Stimulated activated CD4-positive, alpha-beta T cell treated with anti-CD3 and anti-CD28 coated beads, Interleukin-2, amount 100 ng/mL, for 48 hours (primary cell): ENCODE measurements at places on chromosomes 1 and 21.

DNA sequence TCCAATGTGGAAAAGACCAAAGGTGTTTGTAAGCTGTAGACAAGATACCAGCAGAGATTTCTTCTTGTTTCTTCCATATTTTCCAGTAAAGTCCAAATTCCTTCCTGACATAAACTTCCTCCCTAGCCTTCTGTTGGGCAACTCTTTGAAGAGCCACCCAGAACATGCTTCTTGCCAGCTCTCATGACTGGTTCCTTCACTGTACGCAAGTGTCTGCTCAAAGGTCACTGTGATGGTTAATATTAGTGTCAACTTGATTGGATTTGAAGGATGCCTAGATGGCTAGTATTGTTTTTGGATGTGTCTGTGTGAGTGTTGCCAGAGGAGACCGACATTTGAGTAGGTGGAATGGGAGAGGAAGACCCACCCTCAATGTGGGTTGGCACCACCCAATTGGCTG lies 416.6 kb upstream of the RUNX1 start:
- no peak for DNase-seq

GRCh38 chr1:41357451-41358101 lies 3.7 kb upstream of the FOXO6 start:
- no peak for DNase-seq

DNA sequence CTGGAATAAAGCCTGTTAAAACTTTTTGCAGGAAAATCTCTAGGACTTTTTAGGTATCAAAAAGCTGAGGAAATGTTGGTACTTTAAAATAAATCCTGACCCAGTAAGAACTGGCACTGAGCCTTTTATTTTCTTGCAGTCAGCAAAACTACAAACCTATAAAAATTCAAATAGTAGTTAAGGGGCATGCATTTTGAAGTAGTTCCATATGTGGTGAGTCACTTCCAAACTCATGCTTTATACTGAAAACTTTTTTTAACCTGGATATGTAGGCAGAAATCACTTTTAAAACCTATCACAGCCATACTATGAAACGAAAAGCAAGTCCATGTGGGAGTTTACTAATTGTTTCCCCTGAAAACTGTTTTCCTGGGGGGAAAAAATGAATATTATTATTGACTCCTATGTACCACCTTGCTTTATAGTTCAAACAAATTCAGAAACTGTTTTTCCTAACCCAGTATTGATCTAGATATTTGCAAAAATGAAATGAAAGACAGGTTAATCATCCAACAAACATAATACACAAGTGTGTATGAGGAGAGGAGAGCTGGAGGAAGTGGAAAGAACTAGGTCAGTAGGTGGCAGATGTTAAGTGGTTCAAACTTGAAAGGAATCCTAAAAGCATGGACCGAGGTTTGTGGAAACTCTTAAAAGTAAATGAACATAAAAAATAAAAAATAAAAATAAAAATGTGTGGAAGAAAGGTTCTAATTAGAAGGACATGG lies 30.5 kb downstream of the NRIP1 start:
- DNase-seq: no peak

- no peak for DNase-seq
Measured at GRCh38 chr1:84883286-84883685, 9.7 kb downstream of the LPAR3 start.

DNA sequence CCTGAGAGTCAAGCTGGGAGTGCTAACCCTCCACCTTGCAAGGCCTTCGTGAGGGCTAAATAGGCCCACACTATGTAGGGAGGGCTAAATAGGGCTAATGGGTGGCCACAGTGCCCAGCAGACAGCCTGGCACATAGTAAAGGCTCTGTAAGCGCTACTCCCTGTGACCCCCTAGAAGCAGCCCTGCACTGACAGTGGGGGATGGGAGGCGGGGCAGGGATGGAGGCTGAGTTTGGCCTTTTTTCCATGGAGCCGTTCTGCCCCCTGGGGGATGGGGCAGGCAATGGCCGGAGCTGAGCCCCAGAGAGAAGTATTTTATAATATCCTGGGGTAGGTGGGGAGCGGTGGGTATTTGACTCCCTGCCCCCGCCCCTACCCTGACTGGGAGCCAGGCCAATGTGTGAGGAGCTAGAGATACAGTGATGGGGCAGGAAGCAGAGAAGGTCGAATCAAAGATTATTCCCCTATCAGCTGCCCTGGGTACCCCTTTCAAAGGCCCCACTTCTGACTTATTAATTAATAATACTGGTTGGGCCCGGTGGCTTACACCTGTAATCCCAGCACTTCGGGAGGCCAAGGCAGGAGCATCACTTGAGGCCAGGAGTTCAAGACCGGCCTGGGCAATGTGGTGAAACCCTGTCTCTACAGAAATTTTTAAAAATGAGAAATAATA lies 42.3 kb downstream of the LACTBL1 start:
- DNase-seq: peak; percentile 10

DNA sequence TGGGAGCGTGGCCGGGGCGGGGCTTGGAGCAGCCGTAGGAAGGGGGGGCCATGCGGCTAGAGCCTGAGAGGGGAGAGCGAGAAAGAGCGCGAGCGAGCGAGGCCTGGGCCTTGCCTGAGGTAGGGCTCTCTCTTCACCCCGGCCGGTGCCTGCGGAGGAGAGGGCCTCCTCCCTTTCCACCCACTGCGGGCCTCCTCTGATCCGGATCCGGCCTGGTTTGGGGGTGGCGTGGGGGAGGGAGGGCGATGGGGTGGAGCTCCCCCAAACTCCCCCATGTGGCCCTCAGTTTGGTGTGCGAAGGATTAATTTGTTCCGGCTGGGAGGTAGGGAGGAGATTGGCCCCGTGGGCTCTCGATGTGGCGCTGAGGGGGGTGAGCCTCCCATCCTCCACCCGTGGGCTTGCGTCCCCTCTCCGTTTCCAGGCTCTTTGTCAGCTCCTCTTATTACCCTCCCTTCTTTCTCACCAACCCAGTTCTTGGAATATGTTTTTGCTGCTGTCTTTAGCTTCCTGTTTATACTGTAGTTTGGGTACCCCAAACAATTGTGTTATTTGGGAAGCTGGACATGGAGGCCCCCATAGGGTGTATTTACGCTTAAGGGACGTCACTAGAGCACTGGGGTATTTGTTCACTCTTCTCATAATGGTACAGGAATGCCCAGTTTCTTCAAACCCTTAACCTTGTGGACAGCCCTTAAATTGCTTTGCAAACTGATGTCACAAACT lies 685 bp downstream of the UBAP2L start:
- DNase-seq: peak; percentile 49

DNA sequence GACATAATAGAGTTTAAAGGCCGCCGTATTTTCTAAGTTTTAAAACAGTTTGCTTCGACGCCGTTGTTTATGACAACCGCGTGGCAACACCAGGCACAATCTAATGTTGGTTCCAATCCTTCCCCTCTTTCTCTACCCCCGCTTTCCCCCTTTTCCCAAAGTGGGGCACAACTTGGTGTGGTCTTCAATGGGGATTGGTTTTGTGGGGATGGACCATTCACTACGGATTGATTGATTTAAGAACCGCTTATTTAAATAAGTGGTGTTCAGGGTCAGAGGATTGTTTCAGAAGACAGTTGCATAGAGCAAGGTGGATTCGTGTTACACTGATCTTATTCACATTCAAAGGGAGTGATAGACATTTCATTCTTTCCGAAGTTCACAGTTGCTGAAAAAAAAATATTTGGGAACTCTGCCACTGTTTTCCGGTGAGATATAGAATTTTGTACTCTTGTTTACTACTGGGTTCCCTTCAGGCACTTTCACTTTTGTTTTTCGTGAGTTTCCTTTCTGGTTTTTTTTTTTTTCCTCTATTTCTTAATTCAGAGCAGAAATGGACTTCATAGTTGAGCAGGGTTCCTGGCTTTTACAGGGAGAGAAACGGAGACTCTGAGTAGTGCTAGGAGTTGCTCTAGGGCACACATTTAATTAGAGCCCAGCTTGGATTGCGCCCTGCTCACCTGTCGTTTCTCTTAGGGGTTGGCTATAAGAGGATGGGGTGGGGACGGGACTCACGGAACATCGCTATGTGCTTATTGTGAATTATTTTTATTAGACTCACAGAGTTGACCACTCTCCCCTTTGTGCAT lies 79.6 kb upstream of the AK4 start:
- DNase-seq: no peak

DNA sequence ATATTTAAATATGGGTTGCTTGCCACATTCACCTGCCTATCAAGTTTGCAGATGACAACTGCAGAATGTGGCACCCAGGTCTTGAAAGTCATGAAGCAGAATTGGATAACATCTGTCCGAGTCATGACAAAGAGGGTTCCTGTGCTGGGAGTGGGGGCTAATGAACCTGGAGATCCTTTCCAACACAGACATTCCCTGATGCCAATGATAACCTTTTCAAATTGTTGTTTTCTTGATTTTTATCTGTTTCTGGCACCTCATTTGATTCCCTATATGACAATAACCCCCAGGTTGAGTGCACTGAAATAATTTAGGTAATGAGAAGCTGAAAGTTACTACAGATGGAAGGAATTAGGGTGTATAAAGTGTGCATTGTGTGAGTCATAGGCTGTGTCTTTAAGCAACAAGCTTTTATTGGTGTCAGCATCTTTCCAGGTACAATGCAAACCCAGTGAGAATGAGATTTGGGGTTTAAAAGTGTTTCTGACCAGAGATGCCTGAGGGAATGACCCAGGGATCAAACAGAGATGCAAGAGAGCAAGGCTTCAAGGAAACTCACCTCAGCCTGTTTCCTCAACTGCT lies 32.0 kb upstream of the IL10 start:
- no peak for DNase-seq

- no peak for DNase-seq
Measured at GRCh38 chr1:226255380-226255779, 31.9 kb downstream of the MIXL1 start.

- no peak for DNase-seq
Measured at GRCh38 chr1:184691719-184692324, 62.8 kb downstream of the EDEM3 start.

- DNase-seq: no peak
Measured at GRCh38 chr1:57959531-57960241, 535.8 kb upstream of the DAB1 start.

DNA sequence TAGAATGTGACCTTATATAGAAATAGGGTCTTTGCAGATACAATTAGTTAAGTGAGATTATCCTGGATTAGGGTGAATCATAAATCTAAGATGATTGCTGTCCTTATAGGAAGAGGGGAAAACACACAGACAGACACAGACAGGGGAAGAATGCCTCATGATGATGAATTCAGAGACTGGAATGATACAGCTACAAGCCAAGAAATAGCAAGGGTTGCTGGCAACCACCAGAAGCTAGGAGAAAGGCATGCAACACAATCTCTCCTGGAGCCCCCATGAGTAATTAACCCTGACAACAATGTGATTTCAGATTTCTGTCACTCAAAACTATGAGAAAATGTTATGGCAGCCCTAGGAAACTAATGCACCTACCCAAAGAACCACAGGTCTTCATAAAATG lies 19.1 kb upstream of the PPIH start:
- DNase-seq: no peak

DNA sequence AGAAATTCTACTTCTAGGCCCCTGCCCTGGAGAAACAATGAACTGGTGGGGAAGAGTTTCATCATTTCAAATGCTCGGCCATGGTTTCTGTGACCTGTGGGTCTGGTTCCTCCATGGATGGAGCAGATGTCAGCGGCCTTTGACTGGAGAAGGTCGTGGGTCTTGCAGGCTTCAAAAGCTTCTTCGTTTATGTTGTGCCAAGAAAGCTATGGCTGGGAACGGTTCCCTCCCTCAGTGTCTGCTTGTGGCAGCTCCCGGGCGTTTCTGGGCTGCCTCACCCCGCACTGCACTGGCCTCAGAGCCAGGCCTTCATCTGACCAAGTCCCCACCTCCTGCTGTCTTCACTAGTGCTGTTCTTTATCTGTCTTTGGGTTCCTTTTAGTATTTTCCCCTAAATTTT lies 46.4 kb upstream of the POFUT2 start:
- DNase-seq: no peak

DNA sequence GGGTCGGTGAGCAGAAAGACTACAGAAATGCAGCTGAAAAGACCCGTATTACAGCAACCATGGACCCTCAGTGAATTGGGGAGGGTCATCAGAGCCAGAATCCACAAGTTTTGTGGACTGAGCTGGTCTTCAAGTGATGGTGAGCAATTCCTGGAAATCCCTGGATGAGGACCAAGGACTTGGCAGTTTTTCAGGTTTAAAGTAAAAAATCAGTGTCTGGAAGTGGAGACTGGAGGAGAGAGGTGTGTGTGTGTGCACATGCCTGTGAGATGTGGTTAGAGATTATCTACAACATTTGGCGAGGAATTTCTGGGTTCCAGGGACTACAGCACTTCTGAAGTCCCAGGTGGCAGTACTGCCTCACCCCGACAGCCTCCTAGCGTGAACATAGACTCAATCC lies 56.4 kb downstream of the KIRREL1 start:
- DNase-seq: no peak

DNA sequence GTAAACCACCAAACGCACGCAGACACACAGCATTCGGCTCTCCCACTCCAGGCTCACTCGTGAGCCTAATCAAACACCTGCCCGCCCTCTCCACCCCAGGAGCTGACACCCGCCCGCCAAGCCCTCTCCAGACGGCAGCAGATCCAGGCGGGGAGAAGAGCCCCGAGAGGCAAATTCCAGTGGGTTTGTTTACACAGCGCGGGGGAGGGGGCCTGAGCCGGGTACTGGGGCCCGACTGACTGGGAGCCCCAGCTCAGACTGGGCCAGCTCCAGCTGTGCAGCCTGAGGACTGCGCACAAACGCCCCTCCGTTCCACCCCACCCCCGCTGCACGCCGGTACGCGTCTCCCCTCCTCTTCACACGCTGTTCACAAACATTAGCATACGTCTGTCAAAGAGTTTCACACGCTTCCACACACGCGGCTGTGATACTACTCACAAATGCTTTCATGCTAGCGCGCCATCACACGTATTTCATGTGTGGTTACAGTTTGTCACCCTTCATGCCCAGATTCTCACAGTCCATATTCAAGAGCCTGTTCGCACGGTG lies 1.0 kb upstream of the EFNA1 start:
- peak; percentile 21 for DNase-seq

DNA sequence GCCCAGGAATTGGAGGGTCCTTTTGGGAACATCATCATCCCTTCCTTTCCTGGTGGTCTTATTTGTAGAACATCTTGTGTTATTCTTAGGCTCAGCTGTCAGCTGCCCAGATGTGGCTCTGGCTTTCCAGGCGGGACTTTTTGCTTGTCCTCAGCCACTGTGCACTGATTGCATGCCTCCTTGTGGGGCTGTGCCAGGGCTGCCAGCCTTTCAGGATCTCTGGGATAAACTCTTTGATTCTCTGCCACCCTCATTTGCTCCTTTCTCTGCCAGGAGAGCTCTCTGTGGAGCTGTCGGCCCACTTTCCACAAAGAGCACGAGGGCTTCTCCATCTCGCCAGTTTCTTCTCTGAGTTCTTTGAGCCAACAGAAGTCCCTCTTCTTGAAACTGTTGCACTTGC lies 63.1 kb downstream of the PTPRU start:
- no peak for DNase-seq

DNA sequence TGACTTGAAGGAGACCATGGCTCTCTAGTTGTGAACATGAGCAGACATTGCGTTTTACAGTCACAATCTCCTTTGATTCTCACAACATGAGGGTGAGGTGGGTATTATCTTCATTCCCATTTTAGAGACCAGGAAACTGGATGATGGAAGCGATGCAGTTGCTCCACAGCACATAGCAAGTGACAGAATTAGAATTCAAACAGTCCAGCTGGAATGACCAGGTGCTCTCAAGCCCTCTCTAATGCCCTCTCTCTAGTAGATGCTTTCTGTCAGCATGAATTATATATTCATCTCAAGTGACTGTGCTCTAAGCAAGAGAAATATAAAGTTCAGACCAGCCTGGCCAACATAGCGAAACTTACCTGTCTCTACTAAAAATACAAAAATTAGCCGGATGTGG lies 9.8 kb upstream of the KIF1B start:
- no peak for DNase-seq

GRCh38 chr1:58459911-58460310 lies 86.6 kb downstream of the OMA1 start:
- no peak for DNase-seq
